ENCODE measurements at places on chromosomes 3 and 15.

DNA sequence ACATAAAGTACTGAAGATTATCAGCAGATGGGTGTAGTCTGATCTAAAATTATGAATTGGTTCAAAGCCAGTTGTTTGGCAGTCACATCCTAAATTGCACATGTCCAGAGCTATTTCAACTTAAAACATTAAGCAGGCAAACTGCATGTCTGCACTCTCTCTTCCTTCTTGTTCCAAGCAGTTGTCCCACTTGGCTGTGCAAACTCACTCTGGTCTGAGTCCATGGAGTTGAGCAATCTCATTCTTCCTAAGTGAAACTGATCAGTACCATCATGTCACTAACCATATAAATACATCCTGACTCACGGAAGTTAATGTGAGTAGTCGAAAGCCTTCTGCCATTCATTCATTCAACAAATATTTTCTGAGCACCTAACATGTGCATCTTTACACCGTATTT is 353.0 kb downstream of the ROBO1 start:
- no peak for DNase-seq

DNA sequence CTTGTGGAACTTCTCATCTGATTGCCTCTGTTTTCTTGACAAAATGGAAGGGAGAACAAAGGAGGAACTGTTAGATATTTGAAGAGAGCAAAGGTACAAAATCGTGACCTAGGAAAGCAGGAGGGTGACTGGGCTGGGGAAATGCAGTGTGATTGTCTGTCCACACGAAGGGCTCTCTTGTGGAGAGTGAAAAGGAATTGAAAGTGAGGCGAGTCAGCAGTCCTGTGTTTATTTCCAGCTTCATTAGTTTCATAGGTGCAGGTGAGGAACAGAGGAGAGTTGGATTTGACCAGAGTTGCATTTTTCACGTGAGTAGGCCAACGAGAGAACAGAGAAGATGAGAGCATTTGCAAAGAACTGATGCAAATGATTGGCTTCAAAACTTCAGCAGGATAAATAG is 336.4 kb upstream of the SATB1 start:
- DNase-seq = no peak

DNA sequence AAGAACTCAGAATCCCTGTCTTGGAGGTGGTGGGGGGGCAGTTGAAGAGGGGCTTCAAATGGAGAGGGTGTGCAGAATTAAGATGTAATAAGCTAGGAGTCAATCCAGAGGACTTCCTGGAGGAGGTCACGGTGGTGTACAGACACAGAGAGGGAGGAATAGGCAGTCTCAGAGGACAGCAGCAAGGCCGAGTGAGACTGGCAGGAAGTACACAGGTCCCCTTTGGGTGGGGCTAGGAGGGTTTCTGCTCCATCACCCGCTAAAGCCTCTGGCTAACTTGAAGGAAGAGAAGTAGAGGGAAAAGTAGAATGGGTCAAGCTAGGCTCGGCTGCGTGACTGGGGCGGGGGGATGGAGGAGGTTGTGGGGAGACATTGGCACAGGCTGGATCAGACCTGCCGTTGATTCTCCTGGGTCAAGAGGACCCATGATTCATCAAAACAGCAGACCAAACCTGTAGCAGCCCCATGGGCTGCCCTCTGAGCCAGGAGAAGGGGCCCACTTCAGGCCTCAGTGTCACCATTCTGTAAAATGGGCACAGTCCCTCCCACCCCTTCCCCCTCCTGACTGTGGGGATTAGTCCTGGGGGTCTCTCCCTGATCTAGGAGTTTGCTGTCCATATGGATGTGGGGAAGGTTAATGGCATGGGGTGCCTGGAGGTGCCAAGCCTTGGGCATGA is 16.9 kb downstream of the CSPG4 start:
- DNase-seq = no peak

- DNase-seq = no peak
These were observed 60.1 kb downstream of the MGLL start for GRCh38 chr3:127762077-127762786.

GRCh38 chr3:74127256-74127655 is 487.2 kb downstream of the CNTN3 start:
- no peak for DNase-seq

- DNase-seq = no peak
These were observed 81.4 kb downstream of the ARNT2 start for GRCh38 chr15:80485370-80486164.

DNA sequence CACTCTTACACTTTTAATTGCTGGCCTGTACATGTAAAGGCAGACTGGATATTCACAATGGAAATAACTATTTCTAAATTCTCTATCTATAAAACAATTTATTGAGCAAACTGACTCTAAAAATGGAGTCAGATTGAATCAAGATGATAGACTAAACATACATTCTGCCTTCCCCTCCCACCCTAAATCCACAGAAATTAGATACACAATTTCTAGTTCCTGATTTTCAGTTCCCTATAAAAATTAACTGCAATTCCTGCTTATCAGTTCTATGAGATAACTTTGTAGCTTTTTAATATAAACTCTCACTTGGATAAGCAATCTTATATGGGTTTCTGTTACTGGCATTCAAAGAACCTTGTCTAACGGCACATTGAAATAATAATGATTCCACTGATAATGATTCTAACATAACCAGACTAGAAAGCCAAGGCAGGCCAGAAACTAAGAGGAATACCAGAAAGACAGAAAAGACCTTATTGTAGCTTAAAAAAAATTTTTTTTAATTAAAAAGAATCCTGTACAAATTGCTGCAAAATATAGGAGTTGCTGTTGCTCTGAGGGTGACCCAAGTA is 33.1 kb downstream of the TBC1D5 start:
- DNase-seq = no peak

- no peak for DNase-seq
These were observed 18.7 kb downstream of the CRBN start for GRCh38 chr3:3160826-3161225.

GRCh38 chr3:110779581-110779980 is 292.0 kb upstream of the NECTIN3 start:
- no peak for DNase-seq

DNA sequence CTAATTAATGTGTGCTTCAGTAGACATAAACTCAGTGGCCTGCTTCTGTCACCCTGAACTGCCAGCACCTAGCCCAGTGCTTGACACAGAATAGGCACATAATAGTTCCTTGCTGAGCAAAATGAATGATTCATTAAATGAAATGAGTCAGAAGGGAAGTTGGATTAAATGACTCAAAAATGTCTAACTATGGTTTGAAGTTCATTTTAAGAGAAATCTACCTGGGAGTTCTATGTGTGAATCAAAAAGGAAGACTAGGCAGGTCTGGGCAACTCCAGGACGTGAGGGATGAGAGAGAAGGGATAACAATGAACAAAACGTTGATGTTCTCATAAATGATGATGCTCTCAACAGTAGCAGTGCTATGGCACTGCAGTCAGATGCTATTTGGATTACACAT is 175.0 kb downstream of the CFAP20DC start:
- DNase-seq = no peak

DNA sequence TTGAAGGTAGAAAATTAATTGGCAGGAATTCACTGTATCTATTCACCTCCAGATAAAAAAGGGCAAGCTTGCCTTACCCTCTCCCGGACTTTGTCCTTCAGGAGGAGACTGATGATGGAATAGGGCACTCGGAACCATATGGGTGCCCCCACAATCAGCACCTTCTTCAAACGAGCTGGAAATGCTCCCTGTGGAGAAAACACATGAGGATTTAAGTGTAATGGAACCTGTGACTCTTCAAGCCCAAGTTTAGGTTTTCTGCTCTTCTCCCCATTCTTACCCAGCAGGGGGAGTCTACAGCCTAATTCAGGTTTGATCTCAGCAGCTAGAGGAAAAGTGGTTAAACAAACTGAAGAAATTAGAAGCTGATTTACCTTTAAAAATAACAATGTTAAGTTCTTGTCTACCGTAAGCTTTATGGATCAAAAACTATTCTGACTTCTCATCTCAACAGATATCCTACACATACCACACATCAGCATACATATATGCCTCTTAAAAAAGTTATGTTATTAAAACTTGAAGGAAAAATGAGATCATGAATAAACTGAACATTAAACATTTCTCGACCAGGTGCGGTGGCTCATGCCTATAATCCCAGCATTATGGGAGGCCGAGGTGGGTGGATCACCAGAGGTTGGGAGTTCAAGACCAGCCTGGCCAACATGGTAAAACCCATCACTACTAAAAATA is 57.5 kb upstream of the SIN3A start:
- DNase-seq = peak; percentile 33

- no peak for DNase-seq
These were observed 334 bp upstream of the IGSF11 start for GRCh38 chr3:119035014-119035346.

DNA sequence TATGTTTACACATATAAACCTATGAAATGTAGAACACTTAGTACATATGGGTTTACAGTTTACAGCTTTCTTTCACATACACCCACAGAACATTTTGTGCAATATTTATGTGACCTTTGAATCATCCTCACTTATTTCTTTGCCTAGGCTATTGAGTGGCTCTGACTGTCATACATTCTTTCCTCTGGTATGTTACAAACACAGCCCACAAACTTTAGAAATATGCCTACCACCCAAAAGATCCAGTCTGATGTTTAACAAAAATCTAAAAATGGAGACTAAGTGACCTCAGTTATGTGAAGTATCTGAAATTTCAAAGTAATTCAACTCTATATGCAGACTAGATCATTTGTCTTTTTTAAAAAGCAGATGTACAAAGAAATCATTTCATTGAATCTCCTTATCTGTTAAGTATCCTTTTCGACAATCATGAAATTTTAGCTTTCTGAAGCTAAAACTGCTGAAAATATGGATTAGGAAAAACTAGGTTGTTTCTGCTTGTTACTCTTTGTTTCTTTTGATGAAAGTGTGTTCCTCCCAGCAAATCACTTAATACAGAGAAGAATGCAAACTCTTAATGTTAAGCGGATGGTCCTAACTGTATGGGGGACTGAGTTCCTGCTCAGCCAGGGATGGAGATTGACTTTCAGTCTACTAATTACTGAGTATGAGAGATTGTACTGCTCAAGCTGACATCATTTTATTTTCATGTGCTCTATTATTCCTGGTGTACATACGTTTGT is 27.7 kb downstream of the CCDC54 start:
- no peak for DNase-seq

GRCh38 chr15:29670266-29670665 is 152.0 kb downstream of the TJP1 start:
- peak; percentile 45 for DNase-seq

Data from A549 (cell line).